ENCODE measurements at places on chromosomes 1 and 21. TPM values are rescaled to one million over a fixed set of nuclear protein-coding genes. Genes with fewer than 3 reads are reported as not detected.

GRCh38 chr1:65435987-65436386 is 15.5 kb downstream of the LEPR start:
- no peak for ATAC-seq

DNA sequence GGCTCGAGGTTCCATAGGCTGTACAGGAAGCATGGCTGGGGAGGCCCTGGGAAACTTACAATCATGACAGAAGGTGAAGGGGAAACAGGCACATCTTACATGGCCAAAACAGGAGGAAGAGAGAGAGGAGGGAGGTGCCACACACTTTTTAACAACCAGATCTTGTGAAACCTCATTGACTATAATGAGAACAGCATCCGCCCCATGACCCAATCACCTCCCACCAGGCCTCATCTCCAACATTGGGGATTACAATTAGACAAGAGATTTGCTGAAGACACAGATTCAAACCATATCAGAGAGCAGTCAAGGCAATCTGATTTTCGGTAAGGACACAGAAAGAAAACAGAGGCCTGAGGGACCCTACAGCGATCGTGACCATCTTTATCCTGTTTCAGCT is 41.7 kb downstream of the TNFRSF9 start:
- no peak for ATAC-seq

DNA sequence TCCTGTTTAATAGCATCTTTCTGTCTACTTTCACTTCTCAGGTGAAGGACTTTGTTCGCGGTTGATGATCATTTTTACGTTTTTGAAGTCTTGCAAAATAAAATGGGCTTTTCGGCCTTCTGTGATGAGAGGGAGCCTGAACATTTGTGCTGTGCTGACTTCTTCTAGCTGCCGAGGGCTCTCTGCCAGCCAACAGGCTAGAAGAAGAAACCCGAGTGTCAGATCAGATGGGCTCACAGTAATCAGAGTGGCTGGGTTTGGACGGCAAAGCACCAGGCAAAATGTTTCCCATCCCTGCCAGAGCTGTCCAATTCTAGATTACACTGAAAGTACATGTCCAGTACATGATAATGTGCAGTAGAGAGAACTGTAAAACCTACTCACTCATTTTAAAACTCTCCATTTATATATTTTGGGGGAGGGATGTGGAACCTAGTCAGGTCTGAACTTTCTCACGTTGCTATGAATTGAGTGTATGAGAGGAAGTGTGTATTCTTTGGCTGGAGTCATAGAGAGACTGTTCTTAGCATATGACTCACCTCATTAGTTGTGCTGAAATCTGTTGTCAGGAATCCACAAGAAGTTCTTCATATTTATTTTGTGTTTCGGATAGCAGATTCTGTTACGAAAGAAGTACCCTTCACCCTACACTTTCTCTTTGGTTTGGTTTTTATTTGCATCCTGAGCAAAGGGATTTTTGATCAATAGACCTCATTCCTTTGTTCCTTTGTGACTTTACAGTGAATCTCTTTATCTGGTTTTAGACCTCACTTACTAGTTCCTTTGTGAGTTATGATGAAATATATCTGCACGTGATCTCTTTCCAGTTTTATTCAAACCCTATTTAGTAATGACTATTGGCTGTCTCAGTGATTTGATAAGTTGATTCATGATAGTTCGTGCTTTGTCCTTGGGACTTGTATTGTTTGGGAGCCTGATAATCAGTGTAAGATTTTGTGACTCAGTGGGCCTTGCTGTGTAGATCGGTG is 4.8 kb downstream of the ATP1A1 start:
- ATAC-seq: peak; percentile 63

DNA sequence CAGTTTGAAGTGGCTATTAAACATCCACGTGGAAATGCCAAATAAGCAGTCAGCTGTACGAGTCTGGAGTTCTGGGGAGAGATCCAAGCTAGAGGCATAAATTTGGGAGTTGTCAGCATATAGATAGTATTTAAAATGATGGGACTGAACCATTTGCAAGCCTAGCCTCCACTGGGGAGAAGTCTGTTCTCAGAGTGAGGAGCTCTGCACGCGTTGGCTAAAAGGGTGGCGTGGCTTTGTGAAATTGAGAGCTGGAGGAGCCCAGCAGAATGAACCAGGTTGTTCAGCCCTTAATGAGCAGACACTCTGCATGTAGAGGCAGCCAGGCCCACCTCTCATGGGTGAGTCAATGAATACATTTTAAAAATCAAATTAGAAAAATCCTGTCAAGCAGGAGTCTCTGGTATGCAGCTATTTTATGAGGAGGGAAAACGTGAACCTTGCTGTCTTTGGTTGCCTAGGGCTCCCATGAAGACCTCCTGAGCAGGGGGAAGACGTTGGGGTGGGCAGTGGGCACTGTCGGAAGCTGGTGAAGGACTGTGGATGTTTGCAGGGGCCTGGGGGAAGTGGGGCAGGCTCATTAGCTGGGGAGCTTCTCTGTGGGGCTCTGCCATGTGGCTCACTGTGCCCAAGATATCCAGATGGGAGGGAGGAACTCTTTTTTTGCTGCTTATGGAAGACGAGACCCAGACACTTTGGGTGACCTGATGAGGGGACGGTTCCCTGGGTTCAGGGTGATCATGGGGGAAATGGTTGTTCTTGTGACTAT is 18.8 kb downstream of the TMCC2 start:
- ATAC-seq: no peak

TSEN15 gene
- total RNA-seq: 19.1 TPM

DNA sequence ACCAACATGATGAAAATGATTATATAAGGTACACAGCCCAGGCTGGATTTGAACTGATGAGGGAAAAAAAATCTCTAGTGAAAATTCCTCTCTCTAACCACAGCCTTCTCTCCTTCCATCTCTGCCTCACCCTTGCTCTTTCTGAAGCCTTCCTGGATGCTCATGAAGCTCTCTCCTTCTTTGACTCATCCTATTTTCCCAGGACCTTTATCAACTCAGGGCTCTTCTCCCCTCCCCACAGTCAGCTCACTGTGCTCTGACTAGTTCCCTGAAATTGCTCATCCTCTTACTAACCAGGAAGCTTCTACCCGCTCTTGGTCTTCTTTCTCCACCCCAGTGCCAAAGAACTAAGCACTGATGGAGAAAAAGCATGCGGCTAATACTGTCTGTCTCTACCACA is 46.4 kb upstream of the ERG start:
- peak; percentile 42 for ATAC-seq

MIXL1 gene
- total RNA-seq: not detected

- no peak for ATAC-seq
These were observed 20.0 kb downstream of the CITED4 start for GRCh38 chr1:40842207-40842606.

DNA sequence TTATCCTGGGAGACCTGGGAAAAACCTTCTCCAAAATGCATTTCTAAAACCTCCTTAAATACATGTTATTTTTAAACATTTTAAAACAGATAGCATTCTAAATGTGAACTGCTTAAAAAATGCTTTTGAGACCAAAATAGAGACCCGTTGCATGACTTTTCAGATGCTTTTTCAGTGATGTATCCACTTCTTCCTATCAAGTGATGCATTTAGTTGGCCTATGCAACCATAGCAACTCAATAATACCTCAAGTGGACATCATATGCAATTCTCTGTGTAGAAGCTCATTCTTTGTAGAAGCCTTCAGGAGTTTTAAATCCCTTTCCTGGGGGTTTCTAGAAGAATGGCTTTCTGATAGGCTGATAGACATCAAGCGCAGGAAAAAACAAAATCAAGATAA is 94.5 kb upstream of the RAVER2 start:
- no peak for ATAC-seq

- ATAC-seq: no peak
These were observed 1760.3 kb downstream of the NCAM2 start for GRCh38 chr21:22758478-22758877.

TRIM58 gene
- total RNA-seq: 0.20 TPM

DNA sequence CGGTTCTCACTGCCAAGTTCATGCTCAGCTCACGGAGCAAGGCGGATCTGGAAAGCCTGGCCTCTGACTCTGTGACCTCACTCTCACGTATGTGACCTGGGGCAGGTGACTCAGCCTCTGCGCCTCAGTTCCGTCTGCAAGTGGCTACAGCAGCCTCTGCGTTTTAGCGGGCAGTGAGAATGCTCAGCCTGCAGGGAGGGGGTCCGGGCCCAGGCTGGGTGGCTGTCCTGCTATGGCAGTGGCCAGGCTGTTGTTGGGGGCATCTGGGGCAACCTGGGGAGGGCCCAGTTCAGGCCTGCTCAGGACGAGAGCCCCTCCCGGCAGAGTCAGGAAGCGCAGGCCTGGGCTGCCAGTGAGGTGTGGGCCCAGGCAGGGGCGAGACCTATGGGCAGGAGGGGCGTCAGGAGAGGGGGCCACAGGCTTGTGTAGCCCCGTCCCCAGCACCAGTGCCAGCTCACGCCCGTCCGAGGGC is 27.9 kb downstream of the ARHGEF16 start:
- ATAC-seq: peak; percentile 87

- ATAC-seq: no peak
These were observed 88.4 kb upstream of the COL6A1 start for GRCh38 chr21:45892916-45893739.

DNA sequence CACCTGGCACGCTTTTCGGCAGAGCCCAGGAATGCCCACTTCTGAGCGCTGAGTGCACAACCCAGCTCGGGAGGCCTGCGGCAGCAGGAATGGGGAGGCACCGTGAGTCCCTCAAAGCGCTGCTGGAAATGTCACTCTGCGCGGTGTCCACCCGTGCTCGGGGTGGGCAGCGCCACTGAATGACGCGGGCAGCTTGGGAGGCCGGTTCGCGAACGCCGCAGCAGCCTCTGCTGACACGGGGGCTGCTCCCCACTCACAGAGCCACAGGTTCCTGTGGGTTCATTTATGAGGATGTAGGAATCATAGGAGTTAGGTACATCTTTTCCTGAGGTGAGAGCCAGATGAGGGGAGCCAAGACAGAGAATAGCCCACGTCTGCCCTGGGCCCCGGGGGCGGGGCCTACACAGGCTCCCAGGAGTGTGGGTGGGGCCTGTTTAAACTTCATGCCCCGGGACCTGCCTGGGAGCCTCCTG is 146.7 kb upstream of the COL6A1 start:
- ATAC-seq: no peak

DNA sequence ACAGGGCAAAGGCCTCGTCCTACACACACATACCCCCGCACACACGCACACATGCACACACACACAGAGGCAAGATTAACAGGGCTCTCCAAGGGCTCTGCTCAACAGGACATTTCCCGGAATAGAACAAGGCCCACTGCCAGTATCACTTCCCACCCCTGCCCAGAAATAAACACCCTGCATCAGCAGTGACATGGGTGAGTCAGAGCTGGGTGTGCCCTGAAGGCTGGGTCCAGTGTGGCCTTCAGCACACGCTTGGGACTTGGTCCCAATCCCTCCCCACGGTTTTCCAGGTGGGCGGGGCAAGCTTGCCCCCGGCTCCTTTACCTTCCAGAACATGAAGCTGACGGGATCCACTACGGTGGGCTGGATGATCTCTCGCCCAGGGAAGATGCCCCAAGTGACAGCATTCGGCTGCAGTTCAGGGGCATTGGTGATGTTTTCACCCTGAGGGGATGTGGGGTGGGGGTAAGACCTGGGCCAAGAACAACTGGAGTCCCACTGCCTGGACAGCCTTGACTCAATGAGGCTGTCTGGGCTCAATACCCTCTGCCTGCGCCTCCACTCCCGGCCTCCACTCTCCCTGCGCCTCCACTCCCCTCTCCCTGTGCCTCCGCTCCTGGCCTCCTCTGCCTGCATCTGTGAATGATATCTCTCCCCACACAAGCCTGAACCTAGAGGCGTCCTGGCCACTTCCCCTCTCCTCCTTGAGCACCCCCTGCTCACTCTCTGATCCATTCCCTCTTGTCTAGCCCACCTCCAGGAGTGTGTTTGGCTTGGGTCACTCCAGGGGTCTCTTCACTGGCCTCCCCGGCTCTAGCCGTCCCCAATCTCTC is 14.7 kb downstream of the MTHFR start:
- ATAC-seq: peak; percentile 85

DNA sequence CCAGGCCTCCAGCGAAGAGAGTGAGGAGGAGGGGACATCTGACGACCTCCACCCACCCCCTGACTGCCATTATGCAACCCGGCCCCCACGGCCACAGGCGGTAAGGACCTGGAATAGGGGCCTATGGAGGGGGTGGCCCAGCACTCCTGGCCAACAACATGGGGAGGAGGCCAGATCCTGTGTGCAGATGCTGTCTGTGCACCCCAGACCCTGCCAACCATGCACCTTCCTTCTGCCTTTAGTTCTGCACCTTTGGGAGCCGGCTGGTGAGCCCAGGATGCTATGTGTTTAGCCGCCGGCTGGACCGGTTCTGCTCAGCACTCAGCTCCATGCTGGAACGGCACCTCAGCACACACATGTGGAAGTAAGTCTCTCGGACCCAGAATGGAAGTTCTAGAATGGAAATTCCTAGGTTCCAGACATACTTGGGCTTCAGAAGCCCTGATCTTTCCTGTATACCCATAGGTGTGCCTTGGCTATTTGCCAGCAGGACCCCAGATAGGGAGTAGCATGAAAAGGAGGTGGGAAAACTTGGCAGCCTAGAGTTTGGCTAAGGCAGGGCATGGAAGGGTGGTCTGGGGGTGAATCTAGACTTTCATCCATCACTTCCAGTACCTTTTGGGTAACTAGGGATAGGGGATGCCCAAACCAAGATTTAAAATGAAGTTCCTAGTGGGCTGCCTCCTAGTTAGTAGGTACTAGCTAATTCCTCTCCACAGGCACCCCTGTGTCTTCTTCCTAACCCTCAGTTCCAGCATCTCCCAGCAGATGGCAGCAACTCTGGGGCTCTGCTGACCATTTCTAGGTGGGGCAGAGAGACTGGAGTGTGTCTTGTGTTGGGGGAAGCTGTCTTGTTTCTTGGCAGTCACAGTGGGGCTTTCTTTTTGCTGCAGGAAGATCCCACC is 3.6 kb upstream of the CYB561D1 start:
- ATAC-seq: peak; percentile 54

- no peak for ATAC-seq
These were observed 8.3 kb downstream of the TSACC start for GRCh38 chr1:156346636-156347035.

- no peak for ATAC-seq
These were observed 1113.9 kb upstream of the B3GALT2 start for GRCh38 chr1:194300340-194300739.

- ATAC-seq: no peak
These were observed 77.7 kb downstream of the LRRC8C start for GRCh38 chr1:89710498-89711139.

REN gene
- total RNA-seq: not detected

RNF11 gene
- total RNA-seq: 78.8 TPM

- ATAC-seq: no peak
These were observed 12.8 kb downstream of the CASQ2 start for GRCh38 chr1:115755456-115756370.

DNA sequence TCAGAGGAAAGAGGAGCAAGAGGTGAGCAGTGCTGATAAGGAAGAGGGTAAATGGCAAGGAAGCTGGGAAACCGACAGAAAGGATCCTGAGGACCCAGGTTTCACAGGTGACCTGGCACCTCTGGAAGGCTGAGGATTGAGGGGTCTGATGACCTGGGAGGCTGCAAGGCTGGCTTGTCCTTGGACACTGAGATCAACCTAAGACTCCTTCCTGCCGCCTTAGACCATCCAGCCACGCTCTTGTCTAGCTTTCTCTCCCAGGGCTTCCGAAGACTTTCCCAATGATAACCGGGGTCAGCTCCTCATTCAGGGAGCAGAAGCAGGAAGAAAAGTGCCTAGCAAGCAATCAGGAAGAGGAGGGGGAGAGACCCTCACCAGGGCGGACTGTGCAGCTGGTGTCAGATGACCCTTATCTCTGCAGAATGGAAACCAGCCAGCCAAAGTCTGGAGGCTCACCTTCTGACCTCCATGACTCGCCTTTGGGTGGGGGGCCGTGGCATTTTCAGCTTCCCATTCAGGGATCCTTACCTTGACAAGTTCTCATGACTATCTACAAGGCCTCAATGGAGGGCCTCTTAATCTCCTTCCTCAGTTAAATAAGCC is 77.7 kb downstream of the CAPZB start:
- no peak for ATAC-seq

GRCh38 chr1:231040019-231040799 is at the start of gene FAM89A:
Gene FAM89A, minus strand, starts transcription at chr1:231040254. Its CDS starts 43 bp downstream, at chr1:231040211.
- peak; percentile 86 for ATAC-seq

All from esophagus mucosa (tissue), 1 donor.